A549 (cell line): ENCODE measurements at places on chromosomes 2 and 18.

- DNase-seq: no peak
Observed at GRCh38 chr2:128324008-128324896, 5.6 kb upstream of the HS6ST1 start.

DNA sequence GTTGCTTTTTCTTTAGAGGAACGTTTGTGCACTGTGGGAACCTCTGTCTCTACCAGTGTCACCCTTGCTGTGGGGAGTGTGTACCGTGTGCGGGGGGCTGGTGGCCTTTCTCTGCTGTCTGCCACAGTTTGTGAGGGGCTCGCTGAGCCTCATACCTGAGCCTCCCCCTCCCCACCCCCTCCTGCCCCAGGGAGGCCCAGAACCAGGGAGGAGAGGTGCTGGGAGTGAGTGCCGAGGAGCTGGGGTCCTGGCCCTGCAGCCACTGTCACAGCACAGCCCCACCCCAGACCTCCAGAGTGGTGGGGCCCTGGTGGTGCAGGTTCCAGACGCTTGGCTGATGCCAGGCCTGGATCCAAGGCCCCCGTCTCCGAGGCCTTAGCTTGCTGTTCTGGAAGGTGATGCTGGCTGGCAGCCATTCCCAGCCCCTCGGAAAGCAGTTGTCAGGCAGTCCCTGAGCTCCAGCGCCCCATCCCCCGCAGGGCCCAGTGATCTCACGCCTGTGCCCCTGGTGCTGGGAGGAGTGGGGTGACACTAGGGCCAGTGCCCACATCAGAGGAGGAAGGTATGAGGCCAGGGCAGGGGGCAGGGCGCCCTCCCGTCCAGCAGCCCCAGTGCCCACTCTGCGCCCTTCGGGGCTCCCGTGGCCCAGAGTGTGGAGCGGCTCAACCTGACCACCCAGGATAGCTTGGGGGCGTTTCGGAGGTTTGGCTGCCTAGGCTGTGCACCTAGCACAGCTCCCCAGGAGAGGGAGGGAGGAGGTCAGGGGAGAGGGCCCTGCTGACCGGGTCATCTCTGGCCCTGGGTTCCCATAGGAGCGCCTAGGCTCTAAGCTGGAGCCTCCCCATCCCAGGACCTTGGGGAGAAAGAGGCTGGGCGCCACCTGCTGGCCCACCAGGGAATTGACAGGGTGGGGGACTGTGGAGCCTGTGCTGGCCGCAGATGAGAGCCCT lies 53.0 kb upstream of the ALPP start:
- no peak for DNase-seq

GRCh38 chr2:464562-465309 lies 176.8 kb upstream of the ALKAL2 start:
- DNase-seq: no peak

DNA sequence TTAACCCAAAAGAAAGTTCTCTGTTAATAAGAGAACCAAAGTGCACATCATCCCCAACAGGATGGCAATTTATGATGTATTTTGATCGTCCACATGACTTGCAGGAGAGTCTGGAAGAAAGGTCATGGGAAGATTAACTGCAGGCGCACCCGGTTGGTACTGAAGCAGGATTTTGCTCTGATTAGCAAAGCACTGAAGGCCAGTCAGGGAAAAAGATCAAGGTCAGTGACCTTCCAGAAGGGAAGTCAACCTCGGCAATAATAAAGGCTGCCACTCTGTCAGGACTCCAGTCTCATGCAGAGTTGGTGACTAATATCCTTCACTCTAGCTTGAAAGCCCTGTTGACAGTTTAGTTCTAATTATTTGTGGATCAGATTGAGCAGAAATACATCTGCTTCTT lies 432.7 kb upstream of the RAB12 start:
- no peak for DNase-seq

- no peak for DNase-seq
Observed at GRCh38 chr2:17813742-17814473, 2.4 kb upstream of the MSGN1 start.

- no peak for DNase-seq
Observed at GRCh38 chr2:24106786-24107185, 16.3 kb downstream of the PFN4 start.

GRCh38 chr2:115163572-115163971 lies 721.1 kb downstream of the DPP10 start:
- no peak for DNase-seq
